ENCODE measurements at places on chromosomes 12 and 14. TPM values are rescaled to one million over a fixed set of nuclear protein-coding genes. Genes with fewer than 3 reads are reported as not detected.

The METTL1 gene
- total RNA-seq = 4.8 TPM

The MSI1 gene
- 0.59 TPM for total RNA-seq

The TEX52 gene
- not detected for total RNA-seq

GRCh38 chr12:76940671-76941445 is 62.0 kb upstream of the CSRP2 start:
- DNase-seq = no peak
- no peaks in the 10 kb centered on the region for H3K4me1 ChIP-seq
- H3K27ac ChIP-seq = no peak overlapping the region
- no peak overlapping the region for H3K4me3 ChIP-seq
- no peaks in the 10 kb centered on the region for H3K27me3 ChIP-seq

DNA sequence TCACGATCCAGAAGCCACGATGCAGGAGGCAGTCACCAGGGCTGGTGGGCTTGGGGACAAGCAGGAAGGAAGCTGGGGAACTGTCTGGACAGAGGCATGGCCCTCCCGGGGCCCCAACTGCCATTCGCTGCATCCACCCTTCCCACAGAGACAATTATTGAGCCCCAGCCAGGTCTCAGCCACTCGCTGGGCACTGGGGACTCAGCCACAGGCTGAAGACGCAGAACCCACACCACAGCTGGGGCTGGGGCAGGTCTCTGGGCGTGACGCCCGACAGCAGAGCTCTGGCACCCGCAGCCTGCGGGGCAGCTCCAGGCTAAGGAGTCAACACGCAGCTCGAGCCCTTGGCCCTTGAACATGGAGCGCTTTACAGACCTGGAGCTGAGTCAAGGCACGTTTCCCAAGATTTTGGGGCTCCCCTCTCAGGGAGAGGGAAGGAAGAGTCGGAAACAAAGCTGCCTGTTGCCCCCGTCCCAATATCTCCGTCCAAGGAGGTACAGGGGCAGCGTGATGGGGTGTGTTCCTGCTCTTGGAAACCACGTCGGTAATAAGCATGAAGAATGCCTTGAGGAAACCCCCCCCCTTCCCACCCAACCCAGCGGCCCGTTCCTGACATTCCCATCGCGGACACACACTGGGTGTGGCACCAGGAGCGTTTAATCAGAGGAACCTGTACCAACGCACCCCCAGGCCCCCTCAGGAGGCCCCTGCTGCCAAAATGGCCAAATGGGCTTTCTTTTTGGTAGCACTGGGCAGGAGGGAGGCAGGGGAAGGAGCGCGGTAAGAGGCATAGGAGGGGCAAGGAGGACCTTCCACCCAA is 6.7 kb downstream of the RIMBP2 start:
- H3K36me3 ChIP-seq = no peaks in the 10 kb centered on the region
- H3K27ac ChIP-seq = no peak overlapping the region
- H3K4me3 ChIP-seq = no peak overlapping the region
- no peak for DNase-seq
- H3K4me1 ChIP-seq = no peaks in the 10 kb centered on the region

The ANO2 gene
- total RNA-seq = 33.1 TPM

GRCh38 chr12:65642061-65642661 is 182.1 kb upstream of the HMGA2 start:
- H3K4me1 ChIP-seq = no peaks in the 10 kb centered on the region
- H3K36me3 ChIP-seq = no peaks in the 10 kb centered on the region
- no peak overlapping the region for H3K27ac ChIP-seq
